Suppressor macrophage treated with lipopolysaccharide for 4 hours (primary cell): ENCODE measurements at places on chromosomes 13 and 19.

DNA sequence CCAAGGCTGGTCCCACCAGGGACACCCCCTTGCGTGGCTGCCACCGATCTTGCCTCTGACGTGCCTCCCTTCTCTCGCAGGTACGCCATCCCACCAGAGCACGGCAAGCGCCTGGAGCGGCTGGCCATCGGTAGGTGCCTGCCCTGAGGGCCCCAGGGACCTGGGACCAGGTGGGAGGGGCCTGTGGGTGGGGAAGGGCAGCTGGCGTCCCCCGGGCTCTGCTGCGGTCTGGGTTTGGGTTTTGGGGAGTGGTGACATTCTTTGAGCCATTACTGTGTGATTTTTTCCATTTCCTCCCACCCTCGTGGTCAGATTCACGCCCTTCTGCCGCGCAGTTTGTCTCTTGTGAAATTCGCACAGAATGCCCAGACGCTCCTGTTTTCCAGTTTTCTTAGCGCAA lies 102.0 kb downstream of the KDM4B start:
- no peak for DNase-seq

DNA sequence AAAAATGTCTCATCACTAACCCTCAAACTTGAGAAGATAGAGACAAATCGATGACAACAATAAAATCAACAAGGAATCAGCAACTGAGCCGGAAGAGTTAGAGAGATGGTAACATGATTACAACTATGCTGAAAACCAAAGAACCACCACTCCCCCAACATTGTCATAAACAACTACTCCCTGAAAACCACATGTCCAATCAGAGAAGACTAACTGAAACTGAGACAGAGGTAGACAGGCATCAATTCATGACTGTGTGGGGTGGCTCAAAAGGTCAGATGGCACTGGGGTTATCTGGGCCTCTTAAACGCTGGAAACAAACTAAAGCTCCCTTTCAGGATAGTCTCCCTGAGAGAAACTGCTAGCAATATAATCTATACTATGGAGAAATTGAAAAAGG lies 488.8 kb downstream of the KCTD12 start:
- DNase-seq = no peak

- no peak for DNase-seq
These were observed 1.1 kb downstream of the CCNE1 start for GRCh38 chr19:29812881-29813275.

- DNase-seq = no peak
These were observed 27.6 kb downstream of the SKA3 start for GRCh38 chr13:21148557-21149258.

- no peak for DNase-seq
These were observed 19.8 kb downstream of the SERP2 start for GRCh38 chr13:44393391-44393790.
